GM12892 (cell line): ENCODE measurements at places on chromosomes 6 and 20.

DNA sequence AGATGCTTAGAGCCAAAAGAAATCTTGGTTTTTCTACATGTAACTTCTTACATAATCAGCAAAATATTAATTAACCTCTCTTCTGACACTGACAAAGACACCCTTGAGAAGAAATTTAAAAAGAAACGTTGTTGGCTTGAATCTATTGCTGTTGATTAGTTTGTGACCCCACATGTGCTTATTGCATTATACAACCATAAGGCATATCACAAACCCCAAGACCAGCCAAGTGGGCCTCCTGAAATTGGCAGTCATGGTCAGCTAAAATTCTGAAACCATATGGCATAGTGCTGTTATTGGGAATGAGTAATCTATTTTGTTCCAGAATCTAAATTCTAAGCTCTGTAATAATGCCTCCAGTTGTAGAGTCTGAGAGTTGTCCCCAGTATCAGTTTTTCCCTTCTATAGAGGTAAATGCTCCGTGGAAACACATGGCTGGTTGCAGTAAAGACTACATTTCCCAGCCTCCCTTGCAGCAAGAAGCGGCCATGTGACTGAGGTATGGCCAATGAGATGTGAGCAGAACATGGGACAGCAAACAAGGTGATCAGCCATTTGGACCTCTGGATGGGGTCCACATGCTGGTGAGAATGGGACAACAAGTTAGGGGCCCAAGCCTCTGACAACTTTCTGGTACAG lies 42.3 kb upstream of the PTPN1 start:
- DNase-seq, result no peak

- no peak for DNase-seq
These were observed 232.8 kb downstream of the ZNF217 start for GRCh38 chr20:53360852-53361251.

DNA sequence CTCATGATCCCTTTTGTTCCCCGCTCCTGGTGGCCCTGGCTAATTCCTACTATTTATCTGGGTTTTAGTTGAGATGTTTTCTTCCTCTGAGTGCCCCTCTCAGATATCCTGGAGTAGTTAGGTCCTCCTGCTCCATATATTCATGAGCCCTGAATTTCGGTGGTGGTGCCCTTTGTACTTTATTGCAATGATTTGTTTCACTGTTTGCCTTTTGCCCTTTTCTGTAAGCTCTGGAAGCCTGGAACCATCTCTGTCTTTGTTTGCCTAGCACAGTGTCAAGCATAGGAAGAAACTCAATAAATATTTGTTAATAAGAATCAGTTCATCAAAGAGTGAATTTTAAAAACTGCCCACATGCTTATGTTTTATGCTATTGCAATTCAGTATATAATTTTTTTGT lies 144.9 kb downstream of the DNAH8 start:
- no peak for DNase-seq

- no peak for DNase-seq
These were observed 88.4 kb downstream of the MYB start for GRCh38 chr6:135269481-135269891.

GRCh38 chr20:32244150-32244823 lies 33.2 kb upstream of the KIF3B start:
- DNase-seq, result no peak

DNA sequence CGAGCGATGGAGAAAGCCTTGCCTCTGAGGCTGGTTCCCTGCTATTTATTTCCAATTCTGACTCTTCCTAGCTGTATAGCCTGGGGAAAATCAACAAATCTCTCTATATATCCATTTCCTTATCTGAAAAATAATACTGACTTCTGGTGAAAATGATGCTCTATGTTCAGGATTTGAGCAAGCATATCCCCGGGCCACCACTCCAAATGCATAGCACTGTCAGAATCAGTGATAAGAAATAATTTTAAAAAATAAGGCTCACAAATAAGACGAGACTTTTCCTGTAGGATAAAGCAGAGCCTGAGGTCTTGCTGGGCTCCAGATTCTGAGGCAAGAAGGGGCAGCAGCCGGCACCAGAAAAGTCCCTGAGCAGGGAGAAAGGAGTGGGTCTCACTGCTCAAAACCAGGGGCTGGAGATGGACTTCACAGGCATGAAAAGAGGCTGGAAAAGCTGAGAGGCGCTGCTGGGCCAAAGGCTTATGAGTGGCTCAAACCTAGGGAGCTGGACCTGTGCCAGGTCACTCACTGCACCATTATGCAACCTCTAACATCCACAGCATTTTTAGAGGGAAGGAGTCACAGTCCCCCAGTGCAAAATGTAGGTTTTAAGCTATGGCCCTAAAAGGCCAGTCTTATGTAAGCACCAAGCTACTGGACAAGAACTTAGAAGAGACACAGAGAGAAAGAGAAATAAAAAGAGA lies 48.1 kb upstream of the SLC17A4 start:
- DNase-seq, result no peak

- DNase-seq, result no peak
These were observed 11.5 kb downstream of the TAAR2 start for GRCh38 chr6:132612449-132613108.

DNA sequence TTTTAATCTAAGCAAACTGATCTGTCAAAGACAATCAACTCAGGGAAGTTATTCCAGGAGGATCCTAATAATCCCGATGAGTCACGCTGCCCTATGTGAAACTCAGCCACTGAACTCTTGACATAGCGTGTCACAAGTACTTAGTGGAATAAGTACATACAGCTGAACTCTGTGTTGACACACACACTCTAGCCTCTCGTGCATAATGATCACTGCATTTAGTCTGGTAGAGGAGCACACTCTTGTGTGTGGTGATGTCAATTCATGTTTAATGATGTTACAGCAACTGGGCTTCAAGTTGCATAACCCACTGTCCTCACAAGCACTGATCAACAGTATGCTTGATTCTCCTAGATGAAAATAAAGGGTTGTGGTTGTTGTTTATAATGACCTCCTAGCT lies 148.3 kb downstream of the HACE1 start:
- DNase-seq, result no peak

GRCh38 chr6:159973951-159974350 lies 5.1 kb downstream of the IGF2R start:
- no peak for DNase-seq

GRCh38 chr20:10185741-10186558 lies 32.7 kb upstream of the SNAP25 start:
- no peak for DNase-seq

DNA sequence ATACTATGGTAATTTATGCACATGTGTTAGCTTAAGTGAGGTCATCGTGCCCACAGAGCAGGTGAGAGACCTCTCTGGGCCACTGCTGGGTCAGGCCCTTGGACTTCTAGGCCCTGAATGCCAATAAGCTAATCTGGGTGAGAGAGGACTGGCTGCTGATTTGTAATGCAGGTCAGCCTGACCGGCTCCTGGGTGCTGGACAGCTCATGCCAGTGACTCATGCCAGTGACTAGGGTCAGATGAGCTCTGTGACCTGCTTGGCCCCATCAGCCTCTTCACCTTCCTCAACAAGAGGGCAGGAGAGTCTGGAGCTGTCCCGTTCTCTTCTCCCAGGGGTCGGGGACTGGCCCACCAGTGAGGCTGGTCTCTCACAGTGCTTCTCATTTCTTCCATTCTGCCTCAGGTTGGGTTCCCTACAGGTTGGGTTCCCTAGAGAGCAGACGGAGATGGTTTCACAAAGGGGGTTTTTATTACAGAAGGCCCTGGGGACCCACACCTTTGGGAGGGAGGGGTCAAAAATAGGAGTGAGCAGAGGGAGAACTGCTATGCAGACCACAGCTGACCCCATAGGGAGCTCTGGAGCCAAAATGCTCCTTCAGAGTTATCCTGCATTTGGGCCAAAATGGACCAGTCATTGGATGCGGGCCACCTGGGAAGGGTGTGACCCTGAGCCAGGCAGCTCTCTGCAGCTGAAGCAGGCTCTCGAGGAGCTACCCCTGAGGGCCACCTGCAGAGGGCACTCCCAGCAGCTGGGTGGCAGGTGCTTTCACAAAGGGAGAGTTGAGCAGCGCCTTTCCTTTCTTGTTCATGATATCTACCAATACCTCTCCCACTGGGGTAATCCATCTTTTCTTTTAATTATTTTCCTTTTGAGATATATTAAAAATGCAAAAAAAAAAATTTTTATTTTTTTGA lies 2.2 kb upstream of the OXT start:
- no peak for DNase-seq

DNA sequence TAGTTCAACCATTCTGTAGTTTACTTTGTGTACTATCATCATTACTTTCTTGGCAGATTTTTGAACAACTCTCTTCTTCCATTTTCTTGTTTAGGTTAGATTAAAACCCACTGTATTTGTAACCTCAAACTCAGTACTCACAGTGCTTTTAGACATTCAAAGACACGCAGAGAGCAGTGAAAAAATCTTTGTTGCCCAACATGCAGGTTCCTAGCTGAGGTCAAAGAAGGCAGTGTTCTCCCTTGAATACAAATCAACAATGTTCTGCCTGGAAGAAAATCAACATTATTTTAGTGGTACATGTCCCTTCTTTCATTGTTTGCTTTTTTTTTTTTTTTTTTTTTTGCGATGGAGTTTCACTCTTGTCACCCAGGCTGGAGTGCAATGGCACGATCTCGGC lies 11.2 kb downstream of the CYB5R4 start:
- DNase-seq, result no peak

- no peak for DNase-seq
These were observed 11.7 kb upstream of the FRK start for GRCh38 chr6:116072368-116072767.

GRCh38 chr20:32560989-32561830 lies 23.9 kb downstream of the NOL4L start:
- no peak for DNase-seq

DNA sequence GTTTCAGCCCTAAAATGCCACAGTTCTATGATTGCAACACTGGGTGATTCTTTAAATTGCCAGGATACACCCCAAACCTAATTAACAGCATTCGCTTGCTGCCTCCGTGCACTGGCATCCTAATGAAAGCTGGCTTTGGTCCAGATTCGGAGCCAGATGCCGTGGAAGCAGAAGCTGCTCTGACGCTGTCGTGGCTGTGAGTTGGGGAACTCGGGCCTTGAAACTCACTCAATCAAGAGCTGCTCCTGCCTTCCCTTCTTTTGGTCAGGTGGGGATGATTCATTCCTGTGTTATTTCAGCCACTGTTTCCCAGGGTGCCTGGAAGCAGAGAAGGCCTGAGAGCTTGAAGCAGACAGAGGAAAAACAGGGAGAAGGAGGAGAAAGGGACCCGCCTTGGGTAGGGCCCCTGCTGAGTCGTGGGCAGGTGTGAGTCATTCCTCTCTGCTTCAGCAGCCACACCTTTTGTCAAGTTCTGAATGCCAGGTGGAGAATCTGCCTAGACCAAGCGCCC lies 36.2 kb upstream of the DSP start:
- DNase-seq, result no peak

DNA sequence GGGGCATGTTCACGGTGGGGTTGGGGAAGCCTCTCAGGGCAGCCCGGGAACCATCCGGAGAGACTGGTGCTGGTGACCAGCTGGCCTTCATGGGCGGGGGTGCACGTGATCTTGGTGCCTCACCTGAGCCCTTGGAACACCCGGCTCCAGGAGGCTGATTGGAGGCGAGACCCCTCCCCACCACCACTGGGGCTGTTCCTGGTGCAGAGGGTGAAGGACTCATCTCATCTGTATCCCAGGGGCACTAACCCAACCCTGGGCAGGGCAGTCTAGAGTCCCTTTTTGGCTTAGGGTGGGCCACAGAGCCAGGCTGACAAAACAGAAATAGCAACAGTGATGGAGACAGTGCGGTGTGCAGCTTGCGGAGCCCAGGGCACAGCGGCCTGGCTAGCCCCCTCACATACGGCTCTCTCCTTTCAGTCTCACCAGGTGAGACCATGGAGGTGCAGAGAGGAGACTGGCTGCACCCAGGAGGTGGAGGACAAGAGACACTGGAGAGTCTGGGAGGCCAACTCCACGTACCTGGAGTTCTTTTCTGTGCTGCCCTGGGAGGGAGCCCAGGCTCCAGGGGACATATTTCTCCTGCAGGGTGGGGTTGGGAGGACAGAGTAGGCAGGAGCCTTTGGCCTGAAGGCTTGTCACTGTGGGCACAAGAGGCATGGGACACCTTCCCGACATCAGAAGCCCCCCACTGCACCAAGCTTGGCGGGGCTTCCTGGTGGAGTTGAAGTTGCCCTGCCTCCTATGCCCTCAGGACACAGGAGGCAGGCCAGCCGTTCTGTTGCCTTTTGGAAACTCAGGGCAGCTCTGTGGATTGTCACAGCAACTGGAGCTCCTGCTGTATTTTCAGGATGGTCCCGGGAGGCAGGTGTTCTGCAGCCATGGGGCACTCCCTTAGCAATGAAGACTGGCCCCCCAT lies 106.0 kb downstream of the SYCP2 start:
- DNase-seq, result no peak
